ENCODE measurements at places on chromosomes 3 and 15. TPM values are rescaled to one million over a fixed set of nuclear protein-coding genes. Genes with fewer than 3 reads are reported as not detected.
A peak's percentile ranks its signal among the peaks of the same experiment; 100 is the strongest.

DNA sequence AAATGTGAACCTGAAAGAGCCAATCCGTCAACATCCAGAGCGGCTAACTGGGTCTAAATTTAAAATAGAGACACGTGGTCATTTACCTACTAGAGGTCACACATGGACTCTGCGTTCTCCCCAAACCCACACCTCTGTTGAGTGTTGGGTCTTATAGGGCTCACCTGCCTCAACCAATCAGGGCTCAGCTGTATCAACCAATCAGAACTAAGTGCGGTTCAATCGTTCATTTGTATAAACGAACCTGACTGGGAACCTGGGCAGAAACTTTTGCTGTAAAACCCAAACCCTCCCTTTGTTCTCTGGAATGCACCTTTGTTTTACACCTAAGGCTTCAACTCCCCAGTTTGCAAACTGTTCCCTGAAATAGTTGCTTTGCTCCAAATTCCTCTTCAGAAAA lies 8.9 kb downstream of the DNAAF4 start:
- DNase-seq = no peak

GRCh38 chr15:63605036-63605435 lies 7.8 kb downstream of the FBXL22 start:
- no peak for DNase-seq

- peak; percentile 32 for DNase-seq
Observed at GRCh38 chr3:115146032-115146417, 1.1 kb downstream of the ZBTB20 start.

DNA sequence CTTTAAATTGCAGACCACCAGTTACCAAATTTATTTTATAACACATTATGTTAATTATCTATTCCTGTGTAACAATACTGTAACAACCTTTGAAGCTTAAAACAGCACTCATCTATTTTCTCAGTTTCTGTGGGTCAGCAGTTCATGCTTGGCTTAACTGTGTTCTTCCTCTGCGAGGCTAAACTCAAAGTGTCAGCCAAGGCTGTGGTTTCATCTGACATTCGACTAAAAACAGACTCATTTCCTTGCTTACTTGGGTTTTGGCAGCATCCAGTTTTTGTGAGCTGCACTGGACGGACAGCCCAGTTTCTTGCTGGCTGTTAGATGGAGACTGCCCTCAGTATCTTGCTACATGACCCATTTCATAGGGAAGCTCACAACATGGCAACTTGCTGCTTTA lies 247.3 kb upstream of the KCNH8 start:
- DNase-seq = no peak

GRCh38 chr15:78061963-78062427 lies 15.5 kb downstream of the TBC1D2B start:
- DNase-seq = peak; percentile 43

GRCh38 chr3:36868614-36869436 lies 76.0 kb downstream of the TRANK1 start:
- DNase-seq = no peak

DNA sequence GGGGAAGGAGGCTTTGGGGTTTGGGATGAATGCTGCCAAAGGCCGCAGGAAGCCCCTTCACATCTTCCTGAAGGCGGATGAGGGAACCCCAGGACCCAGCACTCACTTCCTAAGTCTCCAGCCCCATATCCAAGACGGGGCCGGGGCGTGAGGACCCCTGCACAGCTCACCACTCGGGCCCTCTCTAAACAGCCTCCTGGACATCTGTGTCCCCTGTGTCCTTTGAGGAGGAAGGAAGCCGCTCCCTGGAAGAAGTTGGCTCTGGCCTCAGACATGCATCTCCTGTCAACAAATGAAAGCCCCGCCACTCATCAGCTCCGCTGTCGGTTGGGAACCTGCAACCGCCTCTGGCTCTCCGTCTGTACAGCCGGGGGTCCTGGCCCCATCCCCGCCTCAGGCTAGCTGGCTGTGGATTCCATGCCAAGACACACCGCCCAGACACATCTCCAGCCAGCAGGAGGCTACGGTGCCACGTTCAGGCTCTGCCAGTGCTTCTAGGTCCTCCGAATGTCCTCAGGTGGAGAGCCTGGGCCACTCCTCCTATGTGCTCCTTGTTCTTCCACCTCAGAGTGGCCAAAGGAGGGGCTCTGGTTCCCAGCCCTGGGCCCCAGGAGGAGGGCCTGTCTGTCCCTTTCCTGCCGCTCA lies 140.0 kb upstream of the MEF2A start:
- DNase-seq = peak; percentile 59

DNA sequence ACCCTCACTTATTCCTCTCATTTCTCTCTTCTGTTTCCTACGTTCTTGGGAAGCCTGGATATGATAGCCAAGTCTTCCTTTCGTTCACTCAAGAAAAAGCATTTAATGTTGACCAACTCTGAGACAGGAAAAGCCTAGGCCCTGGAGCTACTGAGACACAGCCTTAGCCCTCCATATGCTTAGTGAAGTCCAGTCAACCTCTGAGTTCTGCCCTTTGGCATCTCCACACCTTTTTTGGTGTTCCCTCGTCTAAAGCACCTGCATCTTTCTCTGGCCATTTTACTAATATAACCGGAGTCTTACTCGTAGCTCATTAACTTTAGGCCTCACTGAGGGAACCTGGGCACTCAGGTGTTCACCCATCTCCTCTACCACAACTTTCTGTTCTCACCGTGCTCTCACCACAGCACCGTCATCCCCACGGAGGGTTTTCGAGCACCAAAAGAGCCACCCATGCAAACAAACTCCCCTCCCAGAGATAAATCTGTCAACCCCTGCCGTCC lies 632 bp downstream of the MTHFS start:
- no peak for DNase-seq

APBA2 gene
- 1.2 TPM for total RNA-seq

ADAMTSL3 gene
- total RNA-seq = 9.2 TPM

TM6SF1 gene
- total RNA-seq = 6.5 TPM

SLC22A14 gene
- not detected for total RNA-seq

All from left ventricle myocardium superior (tissue), 1 donor.